ENCODE measurements at places on chromosomes 1 and 21.

DNA sequence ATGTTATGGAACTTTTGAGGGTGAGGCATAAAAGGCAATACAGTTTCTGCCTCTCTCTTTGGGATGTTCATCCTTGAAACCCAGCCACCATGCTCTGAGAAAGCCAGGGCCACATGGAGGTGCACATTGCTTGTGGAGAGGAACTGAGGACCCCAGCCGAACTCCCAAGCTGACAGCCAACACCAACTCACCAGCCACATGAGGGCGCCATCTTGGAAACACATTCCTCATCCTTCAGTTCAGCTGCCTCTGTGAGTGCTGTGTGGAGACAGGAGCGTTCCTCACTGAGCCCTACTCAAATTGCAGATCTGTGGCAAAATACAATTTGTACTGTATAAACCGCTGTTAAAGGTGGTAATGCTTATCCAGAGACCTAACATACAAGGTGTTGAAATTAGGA is 137.5 kb downstream of the GABPA start:
- DNase-seq = no peak

- no peak for DNase-seq
These were observed 24.4 kb downstream of the BLZF1 start for GRCh38 chr1:169392406-169392805.

DNA sequence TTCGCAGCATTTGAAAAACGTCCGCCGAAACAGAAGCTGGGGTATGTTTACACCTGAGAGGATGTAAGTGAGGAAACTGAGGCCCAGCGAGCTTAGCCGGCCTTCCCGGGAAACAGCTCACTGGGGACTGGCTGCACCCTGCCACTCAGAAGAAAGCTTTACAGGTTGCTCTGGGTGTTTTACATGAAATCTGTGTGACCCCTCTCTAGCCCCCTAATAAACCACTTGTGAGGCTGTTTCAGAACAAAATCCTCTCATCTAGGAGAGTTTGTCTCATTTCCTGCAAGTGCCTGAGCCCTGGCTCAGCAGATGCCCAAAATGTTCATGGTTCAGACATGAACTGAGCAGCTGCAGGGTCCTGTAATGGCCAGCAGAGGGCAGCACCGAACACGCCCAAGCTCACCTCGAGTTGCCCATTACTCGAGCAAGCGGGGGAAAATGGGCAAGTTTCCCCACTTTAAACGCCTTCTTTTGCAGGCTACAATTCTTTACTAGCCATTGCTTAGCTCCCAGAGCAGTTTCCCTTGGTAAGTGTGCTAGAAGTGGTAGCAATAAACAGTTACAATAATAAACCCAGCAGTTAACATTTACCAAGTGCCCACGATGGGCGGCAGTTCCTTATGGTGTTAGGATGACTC is 76.4 kb downstream of the FHAD1 start:
- DNase-seq = peak; percentile 48

- no peak for DNase-seq
These were observed 11.4 kb downstream of the SCMH1 start for GRCh38 chr1:41230656-41231055.

DNA sequence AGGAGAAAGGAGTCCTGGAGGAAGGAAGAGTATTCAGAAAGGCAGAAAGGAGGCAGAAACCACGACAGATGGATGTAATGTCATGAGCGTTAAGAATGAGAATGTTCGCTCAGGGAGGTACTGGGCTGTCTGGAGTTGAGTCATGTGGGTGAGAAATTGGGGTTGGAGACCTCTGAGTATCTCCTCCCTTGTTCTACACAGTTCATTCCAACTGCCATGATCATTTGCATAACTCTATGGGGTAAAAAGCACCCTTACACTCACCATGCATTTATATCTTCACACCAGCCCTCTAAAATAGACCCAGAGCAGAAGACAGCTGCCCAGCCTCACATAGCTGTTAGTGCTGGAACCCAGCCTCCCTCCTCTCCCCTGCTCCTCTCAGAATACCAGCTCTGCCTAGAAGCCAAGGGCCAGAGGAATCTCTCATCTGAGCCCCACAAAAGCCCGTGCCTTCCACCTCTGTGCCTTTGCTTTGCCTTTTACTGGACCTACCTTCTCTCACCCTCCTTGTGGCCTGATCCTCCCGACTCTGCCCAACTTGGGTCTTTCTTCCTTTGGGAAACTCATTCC is 85.2 kb downstream of the BEND5 start:
- no peak for DNase-seq

GRCh38 chr1:44602634-44603628 is 71.3 kb downstream of the TMEM53 start:
- no peak for DNase-seq

DNA sequence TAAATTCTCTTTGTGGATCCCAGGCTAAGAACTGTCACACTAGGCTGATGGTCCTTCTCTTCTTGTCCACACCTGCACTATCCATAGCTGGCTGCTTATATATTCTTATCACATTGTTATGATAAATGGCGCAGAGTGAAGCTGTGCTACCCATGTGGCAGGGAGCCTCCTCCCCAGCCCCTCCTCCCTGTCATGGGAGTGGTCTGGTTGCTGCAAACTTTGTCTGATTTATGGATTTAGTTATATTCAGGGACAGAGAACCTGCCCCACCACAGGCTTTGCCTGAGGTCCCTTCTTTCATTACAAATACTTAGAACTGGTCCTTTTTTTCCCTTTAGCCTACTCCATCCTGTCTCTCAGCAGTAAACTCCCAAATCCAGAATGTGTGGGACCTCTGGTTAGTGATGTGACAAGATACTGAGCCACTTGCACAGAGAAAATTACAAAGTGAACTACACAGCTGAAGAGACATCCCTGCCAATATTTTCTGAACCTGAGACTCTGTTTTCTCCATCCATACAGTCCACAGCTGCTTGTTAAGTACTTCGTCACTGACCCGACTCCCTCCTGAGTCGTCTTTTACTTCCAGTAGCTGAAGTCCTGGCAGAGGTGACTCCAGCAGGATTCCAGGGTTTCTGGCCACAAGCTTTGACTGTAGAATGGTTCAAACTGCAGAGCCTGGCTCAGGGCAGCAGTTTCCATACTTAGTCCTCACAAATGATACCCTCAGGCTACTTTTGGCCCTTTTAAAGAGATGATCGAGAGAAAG is 37.6 kb downstream of the PTGFRN start:
- DNase-seq = no peak

DNA sequence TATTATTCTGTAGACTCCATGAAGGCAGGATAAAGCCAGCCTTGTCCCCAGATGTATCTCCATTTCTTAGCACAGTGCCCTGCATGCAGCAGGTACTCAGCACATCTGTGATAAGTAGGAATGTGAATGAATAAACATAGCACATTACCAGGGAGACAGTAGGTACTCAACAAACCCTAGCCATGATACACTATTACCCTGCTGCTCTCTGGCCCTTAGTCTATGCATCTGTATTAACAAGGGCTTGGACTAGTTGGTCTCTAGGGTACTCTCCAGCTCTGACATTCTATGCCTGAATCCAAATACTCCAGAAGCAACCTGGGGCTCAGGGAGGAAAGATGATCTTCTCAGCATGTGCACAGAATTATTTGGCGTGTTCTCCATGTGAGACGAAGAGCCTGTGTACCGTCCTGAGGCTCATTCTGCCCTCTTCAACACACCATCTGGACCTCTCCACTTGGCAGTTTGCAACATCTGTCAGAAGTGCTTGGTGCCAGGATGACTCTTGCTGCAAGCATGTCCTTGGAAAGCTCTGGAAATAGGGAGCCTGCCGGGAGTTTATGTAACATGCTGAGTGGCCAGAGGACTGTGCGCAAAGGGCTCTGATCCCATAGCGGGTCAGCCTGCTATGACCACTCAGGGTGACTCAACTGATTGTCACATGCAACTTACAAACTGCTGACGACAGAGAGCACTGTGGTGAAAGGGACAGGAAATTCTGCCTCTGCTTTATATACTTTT is 228.2 kb upstream of the USP24 start:
- DNase-seq = no peak

GRCh38 chr1:85992791-85993190 is 163.8 kb downstream of the COL24A1 start:
- no peak for DNase-seq

DNA sequence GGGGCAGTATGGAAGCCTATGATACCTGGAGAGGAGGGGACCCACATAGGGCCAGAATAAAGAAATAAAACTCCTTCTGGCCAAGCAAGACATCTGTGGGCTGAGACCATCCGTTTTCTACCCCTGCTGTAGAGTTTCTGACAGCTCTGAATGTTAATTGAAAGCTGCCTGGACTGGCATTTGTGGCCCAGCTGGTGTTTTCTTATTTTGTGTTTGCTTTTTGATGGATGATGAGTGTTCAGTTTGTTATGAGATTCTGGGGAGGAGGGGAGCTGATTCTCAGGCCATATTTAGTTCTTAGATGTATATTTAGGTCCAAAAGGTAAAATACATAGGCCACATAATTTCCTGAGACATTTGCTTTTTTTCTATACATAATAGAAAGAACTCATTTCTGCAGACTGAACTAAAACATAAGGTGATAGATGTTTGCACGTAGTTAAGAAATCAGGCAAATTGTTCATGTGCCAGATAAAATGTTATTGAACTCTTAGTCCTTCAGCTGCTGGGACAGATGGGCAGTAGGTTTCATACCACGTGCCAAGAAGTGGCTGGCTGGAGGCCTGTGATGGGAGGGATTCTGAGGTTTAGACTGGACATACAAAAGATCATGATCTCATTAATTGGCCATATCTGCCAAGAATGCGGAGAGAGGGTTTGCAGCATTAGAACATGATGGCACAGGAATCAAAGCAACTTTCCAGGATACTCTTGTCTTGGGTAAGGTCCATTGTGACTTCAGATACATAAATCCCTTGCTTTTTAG is 54.1 kb downstream of the DSCAM start:
- no peak for DNase-seq

- DNase-seq = no peak
These were observed 11.8 kb downstream of the LY9 start for GRCh38 chr1:160807738-160808137.

GRCh38 chr1:199855580-199855979 is 171.9 kb upstream of the NR5A2 start:
- no peak for DNase-seq

DNA sequence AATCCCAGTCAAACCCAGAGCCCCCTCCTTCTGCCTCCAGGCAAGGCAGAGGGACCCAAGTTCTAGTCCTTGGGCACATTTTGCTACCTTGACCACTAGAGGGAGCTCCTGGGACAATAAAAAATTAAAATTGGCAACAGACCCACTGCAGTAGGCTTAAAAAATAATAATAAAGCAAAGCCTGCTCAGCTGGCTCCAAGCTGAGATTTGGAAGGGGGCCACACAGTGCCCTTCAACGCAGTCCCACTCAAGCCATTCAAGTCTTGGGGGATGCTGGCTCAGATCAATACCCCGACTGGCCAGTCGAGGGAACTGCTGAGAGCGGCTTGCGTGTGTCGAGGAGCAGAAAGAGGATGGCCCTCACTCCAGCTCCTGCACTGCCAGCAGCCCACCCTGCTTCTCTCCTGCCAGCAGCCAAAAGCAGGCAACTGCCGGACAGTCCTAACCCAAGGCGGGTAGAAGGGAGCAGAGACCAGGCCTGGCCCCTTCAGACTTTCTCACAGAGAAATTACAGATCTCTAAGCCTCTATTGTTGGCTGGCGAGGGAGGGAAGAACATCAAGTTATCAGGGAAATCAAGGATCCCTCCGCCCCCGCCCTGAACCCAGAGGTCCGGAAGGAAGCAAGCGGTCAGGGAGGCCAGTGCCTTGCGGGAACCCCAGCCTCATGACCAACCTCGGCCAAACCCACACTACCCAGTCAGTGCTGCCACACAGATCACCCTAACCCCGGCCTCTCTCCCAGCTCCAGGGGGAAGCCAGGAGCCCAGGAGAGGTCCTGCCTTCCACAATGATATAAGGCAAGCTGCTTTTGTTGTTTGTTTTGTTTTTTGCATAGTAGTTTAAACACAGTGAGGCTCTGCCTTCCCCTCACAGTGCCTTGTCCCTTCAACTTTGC is 4.9 kb upstream of the ALDH4A1 start:
- DNase-seq = peak; percentile 31

DNA sequence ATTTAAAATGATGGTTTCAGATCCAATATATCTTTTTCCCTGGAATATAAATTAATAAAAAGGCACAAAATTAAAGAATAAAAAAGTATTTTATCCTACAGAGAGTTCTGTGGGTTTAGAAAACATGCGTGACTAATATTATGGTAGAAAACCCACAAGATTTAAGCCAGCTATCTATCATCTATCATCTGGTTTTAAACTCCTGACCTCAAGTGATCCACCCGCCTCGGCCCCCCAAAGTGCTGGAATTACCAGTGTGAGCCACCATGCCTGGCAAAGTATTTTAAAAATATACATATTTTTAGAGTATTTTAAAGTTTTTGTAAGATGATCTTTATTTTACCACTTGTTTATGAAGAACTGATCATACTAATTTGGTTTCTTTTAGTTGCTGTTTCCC is 79.5 kb downstream of the NRIP1 start:
- no peak for DNase-seq

GRCh38 chr1:1237874-1238701 is 6.1 kb downstream of the B3GALT6 start:
- no peak for DNase-seq

DNA sequence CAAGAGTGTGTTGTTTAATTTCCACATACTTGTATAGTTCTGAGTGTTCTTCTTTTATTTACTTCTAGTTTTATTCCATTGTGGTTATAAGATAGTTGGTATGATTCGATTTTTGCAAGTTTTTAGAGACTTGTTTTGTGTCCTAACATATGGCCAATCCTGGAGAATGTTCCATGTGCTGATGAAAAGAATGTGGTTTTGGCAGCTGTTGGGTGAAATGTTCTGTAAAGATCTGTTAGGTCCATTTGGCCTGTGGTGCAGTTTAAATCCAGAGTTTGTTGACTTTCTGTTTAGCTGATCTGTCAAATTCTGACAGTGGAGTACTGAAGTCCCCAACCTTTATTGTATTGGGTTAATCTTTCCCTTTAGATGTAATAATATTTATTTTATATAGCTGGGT is 19.5 kb upstream of the TIPRL start:
- no peak for DNase-seq

DNA sequence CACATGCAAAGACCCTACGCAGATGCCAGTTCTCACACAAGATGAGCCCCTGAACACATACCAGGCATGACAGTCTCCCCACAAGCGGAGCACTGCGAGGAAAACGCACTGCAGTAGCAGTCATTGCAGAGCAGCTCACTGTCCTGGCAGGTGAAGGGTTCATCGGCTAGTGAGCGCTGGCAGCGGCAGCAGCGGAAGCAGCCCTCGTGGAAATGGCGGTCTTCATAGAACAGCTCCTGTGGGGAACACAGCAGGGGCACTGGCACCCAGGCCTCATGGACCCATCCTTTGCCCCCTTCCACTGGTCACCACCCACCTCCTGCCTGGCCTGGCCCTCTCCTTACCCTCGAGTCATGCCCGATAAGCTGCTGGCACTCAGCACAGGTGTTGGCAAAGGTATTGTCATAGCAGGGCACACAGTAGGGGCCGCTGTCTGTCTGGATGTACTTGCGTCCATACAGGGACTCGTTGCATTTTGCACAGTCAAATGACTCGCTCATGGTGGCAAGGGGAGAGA is 6.3 kb downstream of the FHL3 start:
- no peak for DNase-seq

All from stimulated activated CD4-positive, alpha-beta T cell treated with anti-CD3 and anti-CD28 coated beads, Interleukin-15, amount 100 ng/mL, for 1 hour (primary cell).